ENCODE measurements at places on chromosomes 13 and 19. TPM values are rescaled to one million over a fixed set of nuclear protein-coding genes. Genes with fewer than 3 reads are reported as not detected.

DNA sequence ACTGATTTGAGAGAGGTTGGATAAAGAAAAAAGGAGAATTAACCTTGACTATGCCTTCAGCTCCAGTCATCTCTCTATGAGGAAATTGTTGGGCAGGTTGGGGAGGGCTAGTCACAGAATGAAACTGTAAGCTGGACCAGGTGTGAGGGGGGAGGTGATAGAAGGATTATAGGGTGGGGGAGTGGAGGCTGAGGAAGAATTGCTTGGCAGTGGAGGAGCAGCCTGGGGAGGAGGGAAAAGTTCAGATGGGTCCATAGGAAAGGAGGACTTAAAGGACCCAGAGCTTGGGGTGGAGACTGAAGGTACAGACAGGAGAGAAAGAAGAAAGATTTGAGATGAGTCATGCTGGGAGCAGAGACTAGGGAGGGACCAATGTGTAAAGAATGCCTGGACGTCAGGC is 8.2 kb upstream of the ZNF431 start:
- DNase-seq = no peak

GRCh38 chr13:41970022-41970421 is 9.1 kb upstream of the VWA8 start:
- DNase-seq = no peak

- no peak for DNase-seq
Observed at GRCh38 chr13:54415753-54416366, 1387.2 kb downstream of the OLFM4 start.

GRCh38 chr19:14545716-14546082 is 16.3 kb downstream of the TECR start:
- no peak for DNase-seq

GRCh38 chr13:50119591-50119990 is 104.3 kb downstream of the KCNRG start:
- DNase-seq = no peak

DNA sequence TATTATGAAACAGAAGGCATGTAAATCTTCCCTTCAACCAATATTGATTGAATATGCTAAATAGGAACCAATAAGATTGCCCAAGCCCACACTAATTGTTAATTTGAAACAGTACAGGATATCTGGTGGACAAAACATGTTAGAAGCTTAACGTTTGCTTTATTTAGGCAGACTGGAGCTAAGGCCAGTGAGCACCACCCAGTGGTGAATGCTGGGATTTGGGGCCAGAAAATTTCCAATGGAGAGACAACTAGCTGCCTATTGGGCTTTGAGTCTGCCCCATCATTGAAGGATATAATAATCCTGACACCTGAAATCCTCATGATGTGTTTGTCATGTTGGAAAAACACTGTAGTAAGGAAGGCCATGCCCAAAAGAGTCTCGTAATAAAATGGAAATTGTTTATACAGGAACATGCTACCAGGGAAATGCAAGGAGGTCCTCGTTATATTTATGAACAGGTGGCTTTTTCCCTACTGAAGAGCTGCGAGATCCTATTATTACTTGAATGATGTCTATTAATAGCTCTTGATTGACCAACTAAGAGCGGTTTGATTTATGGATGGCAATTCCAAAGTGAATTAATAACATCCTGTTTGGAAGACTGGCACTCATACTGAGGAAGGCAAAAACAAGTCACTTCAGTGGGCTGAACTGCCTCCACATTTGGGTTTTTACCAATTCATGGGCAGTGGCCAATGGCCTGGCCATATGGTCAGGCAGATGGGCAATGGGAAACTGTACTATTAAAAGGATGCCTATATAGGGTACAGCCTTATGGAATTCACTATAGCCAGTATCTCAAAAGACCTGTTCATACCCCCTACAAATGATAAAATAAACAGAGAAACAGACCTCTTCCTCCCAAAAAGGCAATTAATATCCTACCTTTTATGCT is 8.7 kb downstream of the SIGLECL1 start:
- peak; percentile 89 for DNase-seq

DNA sequence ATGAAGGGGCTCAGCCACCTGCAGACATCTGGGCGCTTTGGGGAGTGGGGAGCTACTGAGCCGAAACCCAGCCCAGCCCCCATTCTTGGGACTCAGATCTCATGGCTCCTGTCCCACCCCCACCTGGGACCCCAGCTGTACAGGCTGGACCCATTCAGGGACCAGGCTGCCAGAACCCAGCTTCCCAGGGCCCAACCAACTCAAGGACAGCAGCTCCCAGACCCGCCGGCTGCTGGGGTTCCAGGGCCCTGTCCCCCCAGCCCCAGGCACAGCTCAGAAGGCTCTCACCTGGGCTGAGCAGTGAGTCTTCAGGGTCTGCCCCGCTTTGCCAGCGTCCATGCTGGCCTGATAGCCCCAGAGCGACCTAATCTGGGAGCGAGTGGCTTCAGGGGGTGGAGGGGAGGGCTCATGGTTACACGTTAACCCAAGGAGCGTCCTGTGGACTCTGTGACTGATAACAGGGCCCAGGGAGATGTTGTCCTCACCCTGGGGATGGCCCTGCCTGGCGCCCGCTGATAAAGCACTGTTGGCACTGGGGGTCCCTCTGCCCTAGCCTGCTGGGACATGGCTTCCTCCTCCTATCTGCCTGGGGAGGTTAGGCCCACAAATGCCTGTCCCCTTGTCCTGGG is at the start of gene TMEM86B:
TMEM86B (minus strand) TSS at position 361 of the 629 bp plus-strand sequence; CDS start at position 339, 22 bp downstream.
- DNase-seq = no peak

GRCh38 chr13:108425056-108425455 is 155.5 kb downstream of the TNFSF13B start:
- no peak for DNase-seq

DNA sequence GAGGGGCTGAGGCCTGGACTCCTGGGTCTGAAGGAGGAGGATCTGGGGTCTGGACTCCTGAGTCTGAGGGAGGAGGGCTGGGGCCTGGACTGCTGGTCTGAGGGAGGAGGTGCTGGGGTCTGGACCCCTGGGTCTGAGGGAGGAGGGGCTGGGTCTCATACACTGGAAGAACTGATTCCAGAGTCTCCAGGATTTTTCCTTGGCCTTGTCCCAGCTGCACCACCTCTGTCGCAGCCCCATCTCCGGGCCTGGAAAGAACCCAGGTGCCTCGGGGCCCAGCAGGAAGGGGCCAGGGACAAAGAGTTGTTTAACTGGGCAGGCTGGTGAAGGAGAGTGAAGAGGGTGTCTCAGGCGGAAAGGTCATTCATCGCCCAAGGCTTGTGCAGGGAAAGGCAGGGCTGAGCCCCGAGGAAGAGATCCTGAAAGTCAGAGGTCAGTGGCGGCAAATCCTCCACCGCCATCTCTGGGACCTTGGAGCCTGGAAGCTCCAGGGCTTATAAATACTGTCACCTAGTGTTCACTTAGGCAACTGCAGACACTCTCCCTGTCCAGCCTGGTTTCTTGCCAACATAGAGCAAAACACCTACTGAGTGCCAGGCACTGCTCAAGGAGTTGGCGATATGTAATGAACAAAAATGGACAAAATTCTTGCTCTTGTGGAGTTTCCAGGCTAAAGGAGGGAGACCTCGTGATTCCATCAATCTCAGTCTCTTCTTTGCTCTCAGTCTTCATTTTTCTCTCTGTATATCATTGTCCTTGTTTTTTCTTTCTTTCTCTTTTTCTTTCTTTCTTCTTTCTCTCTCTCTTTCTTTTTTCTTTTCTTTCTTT is 4.4 kb upstream of the KCNN4 start:
- peak; percentile 89 for DNase-seq

- no peak for DNase-seq
Observed at GRCh38 chr19:29795461-29796172, 16.2 kb upstream of the CCNE1 start.

FBXL3 gene
- total RNA-seq = 41.6 TPM

OR10H1 gene
- not detected for total RNA-seq

ATP4A gene
- not detected for total RNA-seq

Measured in activated CD4-positive, alpha-beta T cell treated with anti-CD3 and anti-CD28 coated beads, Interleukin-2, amount 10 ng/mL, durations not matched to agents 24 days and 14 days (primary cell).